Smooth muscle cell of bladder (primary cell): ENCODE measurements at places on chromosomes 13 and 19. TPM values are rescaled to one million over a fixed set of nuclear protein-coding genes. Genes with fewer than 3 reads are reported as not detected.

ZNF865 gene
- 0.43 and 0.55 TPM in 2 replicates for total RNA-seq

CRLF1 gene
- 28.7 and 60.3 TPM in 2 replicates for total RNA-seq

THSD8 gene
- total RNA-seq = 0.46 TPM in 1 of 2 replicates, not detected in the other

OR7D2 gene
- not detected in 2 replicates for total RNA-seq

CDX2 gene
- under 0.01 TPM in 1 of 2 replicates, not detected in the other for total RNA-seq

PRTN3 gene
- total RNA-seq = not detected in 2 replicates

ZNF99 gene
- not detected in 2 replicates for total RNA-seq

FAM32A gene
- 107 and 111 TPM in 2 replicates for total RNA-seq

ZFR2 gene
- total RNA-seq = not detected in 2 replicates

CYP4F8 gene
- 0.14 TPM in 1 of 2 replicates, not detected in the other for total RNA-seq

GSX1 gene
- not detected in 2 replicates for total RNA-seq

DIRAS1 gene
- 1.3 and 2.7 TPM in 2 replicates for total RNA-seq

SHC2 gene
- total RNA-seq = 1.1 and 1.3 TPM in 2 replicates

MEIOSIN gene
- not detected in 2 replicates for total RNA-seq

CATSPERD gene
- not detected in 2 replicates for total RNA-seq

TINCR gene
- total RNA-seq = 0.09 and 0.28 TPM in 2 replicates

NTF4 gene
- not detected in 2 replicates for total RNA-seq

ZNF492 gene
- total RNA-seq = under 0.01 and 0.09 TPM in 2 replicates

CELF5 gene
- total RNA-seq = 0.09 TPM in 1 of 2 replicates, not detected in the other

DCLK1 gene
- 1.8 and 6.0 TPM in 2 replicates for total RNA-seq

XAB2 gene
- 20.9 and 23.4 TPM in 2 replicates for total RNA-seq

ZNF415 gene
- total RNA-seq = 11.3 and 13.7 TPM in 2 replicates

ICAM3 gene
- 10.7 and 12.9 TPM in 2 replicates for total RNA-seq

HPN gene
- total RNA-seq = under 0.01 and 0.18 TPM in 2 replicates

ZNF536 gene
- 0.09 and 5.3 TPM in 2 replicates for total RNA-seq

CD37 gene
- not detected in 2 replicates for total RNA-seq

TSC22D1 gene
- total RNA-seq = 55.3 and 56.8 TPM in 2 replicates

ZNF844 gene
- 7.3 and 9.2 TPM in 2 replicates for total RNA-seq

ACER1 gene
- not detected in 2 replicates for total RNA-seq

ZNF541 gene
- 0.28 TPM in 2 replicates for total RNA-seq
